Caco-2 (cell line): ENCODE measurements at places on chromosomes 11 and 22. TPM values are rescaled to one million over a fixed set of nuclear protein-coding genes. Genes with fewer than 3 reads are reported as not detected.

DNA sequence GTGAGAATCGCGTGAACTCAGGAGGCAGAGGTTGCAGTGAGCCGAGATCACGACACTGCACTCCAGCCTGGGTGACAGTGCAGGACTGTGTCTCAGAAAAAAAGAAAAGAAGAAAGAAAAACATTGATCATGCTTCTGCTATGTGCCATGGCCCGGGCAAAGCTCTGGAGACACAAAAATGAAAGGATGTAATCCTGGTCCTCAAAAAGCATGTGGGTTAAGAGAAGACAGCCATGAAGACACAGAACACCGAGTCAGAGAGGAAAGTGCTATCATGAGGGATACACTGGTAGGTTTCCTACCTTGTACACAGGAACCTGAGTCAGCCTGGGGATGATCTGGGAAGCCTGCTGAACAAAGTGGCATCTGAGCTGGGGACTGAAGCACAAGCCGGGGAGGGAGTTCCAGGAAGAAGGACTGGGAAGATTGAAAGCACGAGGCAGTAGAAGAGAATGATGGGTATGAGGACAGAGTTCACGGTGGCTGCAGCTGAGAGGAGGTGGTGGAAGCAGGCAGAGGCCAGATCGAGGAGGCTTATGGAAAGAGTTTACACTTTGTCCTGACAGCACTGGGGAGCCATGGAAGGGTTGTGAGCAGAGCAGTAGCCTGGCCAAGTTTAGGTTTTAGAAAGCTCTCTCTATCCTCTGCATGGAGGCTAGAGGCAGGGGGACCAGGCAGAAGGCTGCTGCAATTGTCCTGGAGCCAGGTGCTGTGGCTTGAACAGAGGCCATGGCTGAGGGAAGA is 9.9 kb upstream of the MAFF start:
- H3K27ac ChIP-seq: peak overlapping the region; percentile 14
- H3K27me3 ChIP-seq: no peaks in the 10 kb centered on the region
- H3K36me3 ChIP-seq: no peaks in the 10 kb centered on the region
- no peak overlapping the region for H3K4me3 ChIP-seq
- peaks cover 28% of the 10 kb centered on the region for H3K4me1 ChIP-seq

DNA sequence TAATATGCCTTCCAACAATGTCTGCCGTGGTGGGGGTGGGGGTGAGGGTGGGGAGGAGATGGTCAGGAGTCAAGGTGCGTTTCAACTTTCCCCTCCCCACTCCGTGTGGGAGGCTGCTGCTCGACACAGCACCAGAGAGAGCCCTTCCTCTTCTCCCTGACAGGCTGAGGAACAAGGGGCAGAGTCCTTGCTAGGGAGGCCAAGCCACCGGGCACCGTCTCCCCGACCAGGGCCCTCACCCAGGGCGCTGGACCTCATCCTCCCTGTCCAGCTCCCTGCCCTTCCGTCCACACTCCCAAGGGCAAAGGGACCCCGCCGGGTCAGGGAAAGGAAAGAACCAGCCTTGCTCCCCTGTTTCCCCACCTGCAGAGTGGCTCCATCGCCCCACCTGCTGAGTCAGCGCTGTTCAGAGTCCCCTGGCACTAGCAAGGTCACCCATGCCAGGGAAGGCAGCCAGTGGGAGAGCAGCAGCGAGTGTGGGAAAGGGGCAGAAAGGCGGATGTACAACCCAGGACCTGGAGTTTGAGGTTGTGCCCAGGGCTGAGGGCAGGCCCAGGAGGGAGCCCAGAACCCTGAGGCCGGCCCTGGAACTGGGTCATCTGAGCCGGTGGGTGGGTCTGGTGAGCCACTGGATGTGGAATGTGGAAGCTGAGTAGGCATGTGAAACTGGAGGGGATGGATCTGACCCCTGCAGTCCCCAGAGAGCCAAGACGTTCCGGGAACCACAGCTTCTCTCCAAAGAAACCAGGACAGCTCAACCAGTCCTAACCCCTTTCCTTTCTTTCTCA is 47.2 kb downstream of the BUD13 start:
- H3K27me3 ChIP-seq: no peaks in the 10 kb centered on the region; the same call in 1 of the 2 replicates
- H3K4me1 ChIP-seq: no peaks in the 10 kb centered on the region
- no peak for DNase-seq
- H3K36me3 ChIP-seq: no peaks in the 10 kb centered on the region
- H3K27ac ChIP-seq: no peak overlapping the region

GRCh38 chr22:41501209-41501608 is 32.3 kb downstream of the ACO2 start:
- no peak overlapping the region for H3K27ac ChIP-seq
- H3K4me1 ChIP-seq: peaks cover 18% of the 10 kb centered on the region
- peaks cover 4% of the 10 kb centered on the region for H3K36me3 ChIP-seq

DNA sequence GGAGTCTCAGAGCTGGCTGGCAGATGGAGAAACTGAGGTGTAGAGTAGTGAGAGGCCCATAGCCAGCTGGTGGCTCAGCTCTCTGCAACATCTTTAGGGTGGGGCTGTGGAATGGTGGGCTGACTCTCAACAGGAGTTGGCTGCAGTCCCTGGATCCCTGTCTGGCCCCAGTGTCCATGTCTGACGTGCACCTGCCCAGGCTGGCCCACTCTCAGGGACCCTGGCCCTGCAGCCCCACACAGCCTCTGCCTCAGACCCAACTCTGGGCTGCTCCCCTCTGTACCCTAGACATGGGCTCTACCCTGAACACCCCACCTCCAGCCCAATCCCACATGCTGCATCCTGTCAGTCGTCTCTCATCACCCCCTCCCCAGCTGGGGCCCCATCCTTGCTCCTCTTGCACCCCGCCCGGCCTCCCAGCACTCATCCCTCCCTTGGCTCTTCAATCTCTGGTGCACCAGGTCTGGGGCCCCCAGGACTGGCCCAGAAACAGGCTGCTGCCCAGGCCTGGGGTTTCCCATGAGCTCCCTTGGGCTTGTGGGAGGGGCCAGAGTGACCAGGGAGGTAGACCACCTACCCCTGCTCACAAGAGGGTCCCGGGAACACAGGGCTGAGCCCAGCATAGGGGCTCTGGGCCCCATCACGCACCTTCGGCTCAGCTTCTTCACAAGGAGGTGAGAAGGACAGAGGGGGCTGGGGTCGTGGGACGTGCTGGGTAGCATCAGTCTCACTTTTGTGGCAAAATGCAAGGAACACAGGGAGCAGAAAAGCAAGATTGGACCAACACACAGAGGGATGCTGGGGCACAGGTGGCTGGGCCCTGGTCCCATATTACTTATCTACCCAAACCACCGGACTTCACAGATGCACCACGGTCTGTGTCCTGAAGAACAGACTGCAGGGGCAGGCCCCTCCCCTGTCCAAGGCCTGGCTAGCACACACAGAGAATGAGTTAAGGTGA is 31.5 kb downstream of the ARVCF start:
- H3K4me1 ChIP-seq: no peaks in the 10 kb centered on the region
- no peak for DNase-seq
- no peaks in the 10 kb centered on the region for H3K27me3 ChIP-seq

GRCh38 chr11:82631722-82632630 is 101.7 kb downstream of the FAM181B start:
- no peaks in the 10 kb centered on the region for H3K27me3 ChIP-seq
- DNase-seq: no peak
- H3K4me1 ChIP-seq: no peaks in the 10 kb centered on the region
- no peak overlapping the region for H3K4me3 ChIP-seq
- no peaks in the 10 kb centered on the region for H3K36me3 ChIP-seq

DNA sequence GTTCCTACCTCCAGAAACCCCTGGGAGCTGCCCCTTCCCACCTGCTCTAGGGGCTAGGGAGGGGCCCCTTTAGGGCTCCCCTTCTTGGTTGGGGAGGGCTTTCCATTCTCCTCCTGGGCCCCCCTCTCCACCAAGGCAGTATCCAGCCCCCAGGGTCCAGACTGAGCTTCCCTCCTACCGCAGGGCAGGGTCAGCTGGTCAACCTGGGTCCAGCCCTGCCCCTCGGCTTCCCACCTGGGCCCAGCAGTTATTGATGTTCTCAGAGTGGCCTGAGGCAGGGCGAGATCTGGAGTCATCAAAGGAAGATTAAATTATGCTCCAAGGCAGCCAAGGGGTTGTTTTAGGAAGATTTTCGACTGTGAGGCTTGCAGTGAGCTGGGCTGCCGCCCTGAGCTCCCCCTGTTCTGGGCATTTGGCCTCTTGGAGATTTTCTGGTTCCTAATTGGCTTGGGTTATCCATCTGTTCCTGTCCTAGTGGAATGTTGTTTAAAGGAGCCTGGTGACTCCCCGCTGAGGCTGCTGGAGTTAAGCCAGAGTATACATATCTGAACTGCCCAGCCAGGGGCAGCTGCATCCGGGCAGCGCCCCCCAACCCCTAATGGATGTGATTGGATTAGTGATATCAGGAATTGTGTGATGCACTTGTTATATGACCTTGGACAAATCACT is 1.8 kb upstream of the SLC22A8 start:
- no peak for DNase-seq
- H3K4me1 ChIP-seq: peaks cover 14% of the 10 kb centered on the region
- no peaks in the 10 kb centered on the region for H3K36me3 ChIP-seq
- no peak overlapping the region for H3K4me3 ChIP-seq

DNA sequence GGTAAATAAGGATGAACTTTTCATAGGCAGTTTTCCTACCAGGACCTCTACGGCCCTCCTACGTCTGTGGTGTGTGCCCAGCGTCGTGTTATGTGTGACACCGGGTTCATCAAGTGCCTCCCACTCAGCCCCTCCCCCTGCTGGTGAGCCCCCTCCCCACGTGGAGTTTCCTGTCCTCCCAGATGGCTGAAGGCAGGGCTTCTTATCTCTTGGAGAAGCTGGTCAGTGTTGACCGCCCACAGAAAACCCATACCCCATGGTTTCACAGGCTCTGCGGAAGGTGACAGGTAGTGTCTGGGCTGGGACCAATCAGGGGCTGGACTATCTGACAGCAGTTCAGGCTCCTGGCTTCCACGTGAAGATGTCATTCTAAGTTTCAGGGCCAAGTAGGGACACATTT is 393.5 kb downstream of the TBC1D22A start:
- H3K4me3 ChIP-seq: no peak overlapping the region
- no peak overlapping the region for H3K27ac ChIP-seq
- DNase-seq: no peak
- no peaks in the 10 kb centered on the region for H3K4me1 ChIP-seq
- no peaks in the 10 kb centered on the region for H3K36me3 ChIP-seq

BET1L gene
- 56.8 and 57.4 TPM in 2 replicates for total RNA-seq
